ENCODE measurements at places on chromosomes 7 and 10.

DNA sequence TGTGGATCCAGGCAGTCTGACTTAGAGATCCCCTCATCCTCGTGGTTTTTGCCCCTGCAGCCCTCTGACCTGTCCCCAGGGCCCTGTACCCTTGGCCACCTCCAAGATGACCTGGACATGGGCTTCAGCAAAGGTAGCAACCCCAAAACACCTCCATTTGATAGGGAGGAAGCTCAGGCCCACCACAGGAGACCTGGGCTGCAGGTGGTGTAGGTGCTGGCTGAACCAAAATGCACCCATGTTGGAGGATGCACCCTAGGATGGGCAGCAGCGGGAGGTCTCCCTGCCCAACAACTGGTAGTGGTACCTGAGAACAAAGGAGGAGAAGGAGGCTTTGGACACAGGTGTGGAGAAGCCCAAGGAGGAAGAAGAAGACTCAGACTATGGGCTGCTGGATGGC lies 188.7 kb downstream of the ZNF716 start:
- no peak for DNase-seq

- no peak for DNase-seq
These were observed 1.1 kb downstream of the WASL start for GRCh38 chr7:123747620-123748141.

- no peak for DNase-seq
These were observed 429.3 kb upstream of the TPK1 start for GRCh38 chr7:145265180-145265579.

DNA sequence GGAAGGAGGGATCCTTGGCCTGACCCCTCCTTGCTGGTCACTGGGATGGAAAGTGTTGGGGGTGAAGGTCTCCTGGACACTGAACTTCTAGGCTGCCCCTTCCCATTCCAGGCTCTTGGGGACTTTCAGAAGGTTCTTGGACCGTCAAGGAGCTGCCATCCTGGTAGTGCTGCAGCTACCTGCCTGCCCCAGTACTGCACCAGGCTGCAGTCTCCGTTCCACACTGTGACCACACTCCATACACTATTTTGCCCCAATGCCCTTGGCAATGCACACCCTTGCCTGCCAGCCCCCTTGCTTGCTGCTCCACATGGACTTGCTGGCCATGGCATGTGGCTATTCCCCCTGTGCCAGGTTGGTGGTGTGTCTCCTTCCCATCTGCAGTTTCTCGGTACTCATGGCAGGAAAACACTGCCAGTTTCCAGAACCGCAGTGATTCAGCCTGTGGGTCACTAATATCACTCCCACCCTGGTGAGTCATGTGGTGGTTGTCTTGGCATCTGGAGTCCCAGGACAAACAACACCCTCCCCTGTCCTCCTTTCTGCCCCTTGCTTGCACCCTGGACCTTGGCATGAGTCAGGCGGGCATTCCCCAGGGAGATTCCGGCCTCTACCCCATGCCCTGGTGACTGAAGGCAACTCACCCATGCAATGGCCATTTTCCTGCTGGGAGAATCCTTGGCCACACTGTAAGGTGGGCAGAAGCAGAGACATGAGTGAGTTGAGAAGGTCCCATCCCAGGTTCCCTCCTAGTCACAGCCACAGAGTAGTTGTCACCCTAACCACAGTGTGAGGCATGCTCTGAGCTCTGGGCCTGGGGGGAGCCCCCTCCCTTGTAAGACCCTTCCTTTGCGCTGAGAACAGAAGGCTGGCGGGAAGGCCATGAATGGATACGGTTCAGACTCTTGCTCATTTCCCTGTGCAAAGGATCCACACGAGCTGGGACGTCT lies 32.8 kb downstream of the GOLGA7B start:
- no peak for DNase-seq

GRCh38 chr7:146831875-146832274 lies 715.3 kb downstream of the CNTNAP2 start:
- DNase-seq: no peak

GRCh38 chr7:137591421-137591837 lies 247.9 kb upstream of the PTN start:
- DNase-seq: no peak

DNA sequence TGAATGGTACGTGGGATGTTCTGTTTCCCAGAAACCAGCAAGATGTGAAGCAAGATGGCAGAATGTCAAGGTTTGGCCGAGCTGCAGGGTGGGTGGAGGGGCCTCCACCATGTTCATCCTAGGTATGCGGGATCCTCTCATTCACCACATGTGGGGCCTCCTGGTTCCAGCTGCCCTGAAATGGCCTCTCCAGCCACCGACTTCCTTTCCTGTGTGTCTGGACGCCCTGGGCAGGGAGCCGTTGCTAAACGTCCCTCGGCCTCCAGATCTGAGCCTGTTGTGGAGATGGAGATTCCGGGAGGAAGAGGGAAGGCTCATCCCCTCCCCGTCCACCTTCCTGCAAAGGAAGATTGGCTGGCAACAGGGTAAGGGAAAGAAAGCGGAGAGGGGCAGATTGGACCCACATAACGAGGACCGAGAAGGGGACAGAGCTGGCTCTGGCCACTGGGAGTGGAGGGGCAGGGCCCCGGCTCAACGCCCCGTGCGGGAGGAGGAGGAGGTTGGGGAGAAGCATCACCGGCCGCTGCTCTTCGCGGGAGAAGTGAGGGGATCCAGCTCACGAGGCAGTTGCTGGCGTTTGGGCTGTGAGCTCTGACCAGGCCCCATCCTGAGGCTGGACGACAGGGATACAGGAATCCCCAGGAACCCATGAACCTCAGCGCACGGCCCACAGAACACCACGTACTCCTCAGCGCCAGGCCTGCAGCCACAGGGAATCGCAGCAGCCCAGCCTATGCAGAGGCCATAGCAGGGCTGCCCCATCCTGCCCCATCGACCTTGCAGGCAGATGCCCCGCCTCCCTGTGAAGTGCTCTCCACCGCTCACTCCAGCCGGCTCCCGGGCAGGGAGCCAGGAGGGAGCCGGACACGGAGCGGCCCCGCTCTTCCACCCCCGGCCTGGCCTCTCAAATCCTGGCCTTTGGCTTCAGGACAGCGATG lies 98.3 kb downstream of the FOXL3 start:
- no peak for DNase-seq

DNA sequence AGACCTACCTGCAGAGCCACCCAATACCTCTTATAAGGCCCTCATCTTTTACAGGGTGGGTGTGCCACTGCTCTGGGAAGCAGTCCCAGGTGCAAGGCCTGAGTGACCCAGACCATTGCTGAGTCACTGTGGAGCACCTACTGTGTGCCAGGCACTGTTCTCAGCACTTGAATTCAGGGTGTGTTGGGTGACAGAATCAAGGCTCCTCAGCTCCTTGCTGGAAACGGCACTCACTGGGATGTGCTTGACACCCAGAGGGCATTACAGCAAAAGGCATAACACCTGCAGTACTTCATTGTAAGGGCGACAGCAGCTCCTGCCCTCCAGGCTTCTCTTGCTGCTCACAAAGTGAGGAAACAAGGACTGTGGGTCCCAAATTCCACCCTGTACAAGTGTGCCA lies 7.1 kb downstream of the CAMK2B start:
- DNase-seq: no peak

All from stimulated activated CD8-positive, alpha-beta memory T cell treated with anti-CD3 and anti-CD28 coated beads, Interleukin-7, amount 100 ng/mL, for 1 hour (primary cell).